ENCODE measurements at places on chromosomes 2 and 18.

GRCh38 chr2:40372283-40372985 lies 79.5 kb downstream of the SLC8A1 start:
- H3K27ac ChIP-seq: no peak overlapping the region
- no peaks in the 10 kb centered on the region for H3K36me3 ChIP-seq

DNA sequence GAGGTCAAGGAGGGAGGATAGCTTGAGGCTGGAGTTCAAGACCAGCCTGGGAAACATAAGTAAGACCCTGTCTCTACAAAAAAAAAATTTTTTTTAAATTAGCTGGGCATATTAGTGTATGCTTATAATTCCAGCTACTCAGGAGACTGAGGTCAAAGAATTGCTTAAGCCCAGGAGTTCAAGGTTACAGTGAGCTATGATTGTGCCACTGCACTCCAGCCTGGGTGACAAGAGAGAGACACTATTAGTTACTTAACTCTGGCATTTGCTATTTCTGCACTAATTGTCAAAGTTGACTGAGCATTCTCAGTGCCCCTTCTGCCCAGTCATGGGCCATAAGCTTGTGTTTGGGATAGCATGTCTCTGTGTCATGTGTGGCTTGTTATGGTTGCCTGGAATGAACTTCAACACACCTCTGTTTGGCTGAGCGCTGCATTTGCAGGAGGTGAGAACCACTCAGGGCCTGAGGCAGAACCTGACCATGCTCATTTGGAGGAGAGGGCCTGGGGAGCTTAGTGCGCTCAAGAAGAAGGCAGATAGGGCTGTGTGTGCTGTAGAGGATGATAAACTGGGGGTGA lies 77.7 kb downstream of the SH3RF3 start:
- H3K4me3 ChIP-seq: no peak overlapping the region
- no peaks in the 10 kb centered on the region for H3K36me3 ChIP-seq
- DNase-seq: no peak
- no peaks in the 10 kb centered on the region for H3K4me1 ChIP-seq

GRCh38 chr2:62501794-62502500 lies 4.0 kb downstream of the TMEM17 start:
- H3K27ac ChIP-seq: no peak overlapping the region
- H3K4me3 ChIP-seq: no peak overlapping the region
- H3K36me3 ChIP-seq: no peaks in the 10 kb centered on the region
- no peaks in the 10 kb centered on the region for H3K27me3 ChIP-seq
- peaks cover 8% of the 10 kb centered on the region for H3K4me1 ChIP-seq

DNA sequence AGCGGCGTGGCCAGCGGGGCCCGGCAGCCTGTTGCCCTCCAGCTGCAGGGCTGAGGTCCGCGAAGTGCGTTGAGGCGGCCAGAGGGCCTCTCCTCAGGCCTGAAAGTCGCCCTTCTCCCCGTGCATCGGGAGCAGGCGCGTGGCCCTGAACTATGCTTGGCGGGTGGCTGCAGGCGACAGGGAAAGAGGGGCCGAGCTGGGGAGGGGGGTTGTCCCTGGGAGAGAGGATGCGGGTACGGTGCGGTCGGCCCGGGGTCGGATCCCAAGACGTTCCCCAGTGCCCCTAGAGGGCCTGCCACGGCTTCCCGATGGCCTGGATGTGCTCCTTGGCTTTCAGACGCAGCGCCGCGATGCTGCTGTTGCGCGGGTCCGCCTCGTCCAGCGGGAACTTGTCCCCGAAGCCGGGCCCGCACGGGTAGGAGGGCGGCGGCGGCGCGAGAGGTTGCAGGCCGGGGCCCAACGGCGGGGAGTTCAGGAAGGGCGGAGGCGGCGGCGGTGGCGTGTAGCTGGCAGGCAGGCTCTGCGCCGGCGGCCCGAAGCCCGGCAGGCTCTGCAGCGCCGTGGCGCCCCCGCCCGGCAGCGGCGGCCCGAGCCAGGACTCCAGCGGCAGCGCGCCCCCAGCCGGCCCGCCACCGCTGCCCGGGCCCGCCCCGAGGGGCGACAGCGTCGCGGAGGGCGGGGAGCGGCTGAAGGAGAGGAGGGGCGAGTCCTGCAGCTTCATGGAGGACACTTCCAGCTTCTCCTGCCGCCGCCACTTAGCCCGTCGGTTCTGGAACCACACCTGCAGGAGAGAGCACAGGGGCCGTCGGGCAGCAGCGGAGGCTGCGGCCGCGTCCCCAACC lies 4.3 kb downstream of the RAX start:
- peaks cover 2% of the 10 kb centered on the region for H3K36me3 ChIP-seq
- DNase-seq: no peak
- peak overlapping the region; percentile 7 for H3K27ac ChIP-seq

DNA sequence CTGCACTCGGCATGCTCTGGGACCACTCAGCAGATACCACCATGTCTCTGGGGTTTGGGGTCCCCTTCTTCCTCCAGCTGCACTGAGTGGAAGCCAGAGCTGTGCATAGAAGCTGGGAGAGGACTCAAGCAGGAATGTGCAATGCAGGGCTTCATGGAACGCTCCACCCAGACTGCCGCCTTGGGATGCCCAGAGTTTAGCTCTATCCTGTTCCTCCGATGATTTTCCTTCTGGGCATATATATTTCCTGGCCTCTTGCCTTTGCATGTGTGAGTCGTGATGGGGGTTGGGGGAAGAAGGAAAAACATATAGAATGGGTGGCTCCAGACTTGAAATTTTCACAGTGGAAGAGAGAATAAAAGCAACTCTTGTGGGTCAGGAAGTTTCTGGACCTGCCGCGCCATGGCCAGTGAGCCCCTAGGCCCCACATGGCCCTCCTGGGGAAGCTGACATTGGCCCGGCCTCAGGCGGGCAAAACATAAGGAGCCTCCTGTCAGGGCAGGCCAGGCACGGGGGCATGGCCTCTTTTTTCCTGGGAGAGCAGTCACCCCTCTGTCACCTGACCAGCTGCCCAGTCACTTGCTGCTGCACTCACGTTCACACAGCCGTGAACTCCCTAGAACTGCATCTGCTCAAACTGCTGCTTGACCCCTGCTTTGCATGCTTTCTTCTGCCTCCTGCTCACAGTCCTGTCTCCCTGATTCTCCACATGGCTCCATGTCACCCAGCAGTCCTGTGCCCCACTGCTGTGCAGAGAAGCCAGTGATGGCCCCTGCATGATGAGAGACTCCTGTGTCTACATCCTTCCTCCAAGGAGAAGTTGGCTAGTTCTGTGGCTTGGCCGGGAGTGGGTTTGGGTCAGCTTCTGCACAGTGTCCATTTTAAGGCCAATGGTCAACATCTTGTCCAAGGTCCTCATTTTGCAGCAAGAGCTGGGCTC lies 197.8 kb downstream of the CTIF start:
- H3K27ac ChIP-seq: no peak overlapping the region
- H3K27me3 ChIP-seq: no peaks in the 10 kb centered on the region
- peaks cover 7% of the 10 kb centered on the region for H3K4me1 ChIP-seq
- no peaks in the 10 kb centered on the region for H3K36me3 ChIP-seq
- DNase-seq: no peak

- no peak overlapping the region for H3K27ac ChIP-seq
- no peaks in the 10 kb centered on the region for H3K27me3 ChIP-seq
- H3K4me3 ChIP-seq: no peak overlapping the region
Observed at GRCh38 chr2:240553956-240554480, 3.8 kb downstream of the ANKMY1 start.

DNA sequence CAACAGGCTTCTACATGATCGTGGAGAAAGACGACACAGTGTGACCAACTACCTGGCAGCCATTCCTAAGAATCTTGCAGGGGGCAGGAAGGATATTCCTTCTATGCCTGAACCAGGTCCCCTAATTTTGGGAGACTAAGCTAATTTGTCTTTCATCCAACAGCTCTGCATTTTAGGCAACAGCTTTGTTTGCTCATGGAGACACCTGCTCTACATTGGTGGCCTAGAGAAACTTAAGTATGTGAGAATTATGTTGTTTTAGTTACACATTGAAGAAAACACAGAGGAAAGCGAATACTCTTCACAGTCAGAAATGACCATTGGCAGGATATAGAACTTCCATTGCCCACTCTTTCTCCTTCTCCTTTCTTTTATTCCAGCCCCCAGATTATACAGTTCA lies 75.2 kb downstream of the ASXL3 start:
- no peaks in the 10 kb centered on the region for H3K4me1 ChIP-seq
- H3K36me3 ChIP-seq: no peaks in the 10 kb centered on the region
- H3K27me3 ChIP-seq: no peaks in the 10 kb centered on the region
- H3K4me3 ChIP-seq: no peak overlapping the region

GRCh38 chr2:1730015-1730927 lies 14.0 kb downstream of the PXDN start:
- no peak for DNase-seq
- no peaks in the 10 kb centered on the region for H3K36me3 ChIP-seq
- H3K4me3 ChIP-seq: no peak overlapping the region
- no peaks in the 10 kb centered on the region for H3K27me3 ChIP-seq
- H3K27ac ChIP-seq: no peak overlapping the region

DNA sequence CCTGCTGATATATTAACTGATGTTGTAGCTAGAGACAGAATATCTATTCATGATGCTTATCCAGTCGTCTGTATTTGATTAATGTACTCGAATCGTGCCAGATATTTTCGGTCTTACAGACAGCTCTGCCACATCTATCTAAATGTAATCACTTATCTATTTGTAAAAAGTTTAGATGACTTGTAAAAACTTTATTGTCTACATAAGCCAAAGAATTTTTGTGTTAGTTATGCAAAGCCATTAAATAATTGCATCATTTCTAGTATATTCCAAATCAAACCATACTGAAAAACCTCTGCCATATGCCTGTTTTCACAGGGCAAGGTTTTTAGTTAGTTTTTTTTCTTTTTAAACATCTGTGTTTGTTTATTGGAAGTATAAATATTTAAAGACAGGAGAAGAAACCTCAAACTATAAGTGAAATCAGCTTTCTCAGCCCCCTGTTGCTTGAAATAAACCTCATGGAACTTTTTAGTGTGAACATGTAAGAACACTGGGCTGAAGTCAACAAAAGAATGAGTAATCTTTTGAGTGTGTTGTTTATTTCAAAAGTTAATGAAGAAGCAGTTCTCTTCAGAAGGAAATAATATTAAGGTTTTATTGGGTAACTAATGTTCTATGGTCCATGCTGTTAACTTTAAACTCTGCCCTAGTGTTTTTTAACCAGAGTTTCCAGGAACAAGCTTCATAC lies 657.6 kb upstream of the SYT4 start:
- H3K36me3 ChIP-seq: no peaks in the 10 kb centered on the region
- no peak overlapping the region for H3K4me3 ChIP-seq
- no peak overlapping the region for H3K27ac ChIP-seq
- no peaks in the 10 kb centered on the region for H3K4me1 ChIP-seq
- no peak for DNase-seq

- H3K4me3 ChIP-seq: no peak overlapping the region
- no peaks in the 10 kb centered on the region for H3K4me1 ChIP-seq
- H3K36me3 ChIP-seq: no peaks in the 10 kb centered on the region
- no peak overlapping the region for H3K27ac ChIP-seq
Observed at GRCh38 chr2:200297989-200298388, 8.5 kb upstream of the SPATS2L start.

- H3K36me3 ChIP-seq: peaks cover 23% of the 10 kb centered on the region
- H3K27ac ChIP-seq: no peak overlapping the region
- no peak for DNase-seq
Observed at GRCh38 chr2:53753041-53753440, 14.6 kb upstream of the CHAC2 start.

GRCh38 chr18:8890957-8891464 lies 185.7 kb downstream of the MTCL1 start:
- no peak overlapping the region for H3K27ac ChIP-seq
- no peak for DNase-seq
- peaks cover 7% of the 10 kb centered on the region for H3K27me3 ChIP-seq
- peaks cover 4% of the 10 kb centered on the region for H3K36me3 ChIP-seq
- H3K4me1 ChIP-seq: no peaks in the 10 kb centered on the region

GRCh38 chr2:66428986-66429612 lies 5.8 kb upstream of the MEIS1 start:
- DNase-seq: no peak
- peaks cover 26% of the 10 kb centered on the region for H3K27me3 ChIP-seq
- no peak overlapping the region for H3K27ac ChIP-seq
- peaks cover 8% of the 10 kb centered on the region for H3K4me1 ChIP-seq
- no peaks in the 10 kb centered on the region for H3K36me3 ChIP-seq
- H3K4me3 ChIP-seq: no peak overlapping the region

DNA sequence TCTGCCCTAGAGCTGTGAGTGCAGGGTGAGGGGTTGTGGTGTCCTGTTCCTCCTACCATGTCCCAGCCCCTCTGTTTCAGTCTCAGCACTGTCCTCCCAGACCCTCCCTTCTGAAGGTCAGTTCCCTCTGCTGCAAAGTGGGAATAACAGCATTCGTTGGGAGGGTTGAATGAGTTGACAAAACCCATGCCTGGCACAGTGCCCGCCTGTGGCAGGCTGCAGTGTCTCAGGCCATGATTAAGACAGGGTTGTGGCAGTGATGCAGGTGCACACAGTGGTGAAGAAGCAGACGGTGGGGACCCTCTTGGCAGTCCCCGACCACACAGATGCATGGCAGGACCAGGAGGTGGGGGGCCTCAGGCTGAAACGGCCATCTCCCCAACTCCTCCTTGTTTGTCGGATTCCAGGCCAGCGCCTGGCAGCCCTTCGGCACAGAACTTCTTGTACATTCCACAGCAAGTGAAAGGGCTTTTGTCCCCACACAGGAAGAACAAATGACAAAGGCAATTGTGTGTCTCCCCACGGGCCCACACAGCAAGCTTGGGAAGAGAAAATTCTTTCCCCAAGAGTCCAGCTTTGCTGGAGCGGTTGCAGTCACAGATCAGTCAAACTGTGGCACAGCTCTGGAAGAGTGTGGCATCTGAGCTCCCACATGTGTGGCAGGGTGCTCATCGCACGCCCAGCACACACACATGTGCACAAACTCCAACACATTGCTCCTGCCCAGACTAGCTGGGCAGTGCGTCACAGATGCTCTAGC lies 92.0 kb upstream of the MSH2 start:
- no peak for DNase-seq
- peaks cover 42% of the 10 kb centered on the region for H3K4me1 ChIP-seq
- no peaks in the 10 kb centered on the region for H3K27me3 ChIP-seq

- no peak for DNase-seq
- H3K4me3 ChIP-seq: no peak overlapping the region
- H3K27ac ChIP-seq: no peak overlapping the region
- H3K36me3 ChIP-seq: no peaks in the 10 kb centered on the region
Observed at GRCh38 chr2:138919120-138919747, 139.0 kb upstream of the NXPH2 start.

All from memory B cell (primary cell).